ENCODE measurements at places on chromosomes 11 and 22. TPM values are rescaled to one million over a fixed set of nuclear protein-coding genes. Genes with fewer than 3 reads are reported as not detected.

GRCh38 chr22:41947424-41948080 lies 600 bp upstream of the CENPM start:
- H3K27ac ChIP-seq = no peak overlapping the region
- peak overlapping the region; percentile 73 for H3K4me3 ChIP-seq
- no peak for DNase-seq
- no peaks in the 10 kb centered on the region for H3K27me3 ChIP-seq
- H3K36me3 ChIP-seq = no peaks in the 10 kb centered on the region
- no peaks in the 10 kb centered on the region for H3K4me1 ChIP-seq

DNA sequence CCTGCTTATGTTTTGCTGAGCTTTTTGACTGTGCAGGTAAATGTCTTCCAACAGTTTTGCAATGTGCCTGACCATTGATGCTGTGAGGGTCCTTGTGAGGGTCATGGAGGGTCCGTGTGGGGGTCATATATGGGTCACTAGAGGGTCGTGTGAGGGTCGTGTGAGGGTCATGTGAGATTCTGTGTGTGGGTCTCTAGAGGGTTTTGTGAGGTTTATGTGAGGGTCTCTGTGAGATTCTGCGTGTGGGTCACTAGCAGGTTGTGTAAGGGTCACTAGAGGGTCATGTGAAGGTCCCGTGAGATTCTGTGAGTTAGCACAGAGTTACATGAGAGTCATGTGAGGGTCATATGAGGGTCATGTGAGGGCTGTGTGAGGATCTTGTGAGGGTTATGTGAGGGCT lies 263.9 kb upstream of the B3GAT1 start:
- DNase-seq = no peak
- no peaks in the 10 kb centered on the region for H3K27me3 ChIP-seq
- no peaks in the 10 kb centered on the region for H3K4me1 ChIP-seq
- no peak overlapping the region for H3K27ac ChIP-seq

The APOC3 gene
- total RNA-seq = not detected

GRCh38 chr22:46229701-46230100 lies 20.4 kb downstream of the CDPF1 start:
- H3K27ac ChIP-seq = no peak overlapping the region
- H3K4me1 ChIP-seq = no peaks in the 10 kb centered on the region
- no peak overlapping the region for H3K4me3 ChIP-seq
- H3K36me3 ChIP-seq = peaks cover 25% of the 10 kb centered on the region
- no peak for DNase-seq

DNA sequence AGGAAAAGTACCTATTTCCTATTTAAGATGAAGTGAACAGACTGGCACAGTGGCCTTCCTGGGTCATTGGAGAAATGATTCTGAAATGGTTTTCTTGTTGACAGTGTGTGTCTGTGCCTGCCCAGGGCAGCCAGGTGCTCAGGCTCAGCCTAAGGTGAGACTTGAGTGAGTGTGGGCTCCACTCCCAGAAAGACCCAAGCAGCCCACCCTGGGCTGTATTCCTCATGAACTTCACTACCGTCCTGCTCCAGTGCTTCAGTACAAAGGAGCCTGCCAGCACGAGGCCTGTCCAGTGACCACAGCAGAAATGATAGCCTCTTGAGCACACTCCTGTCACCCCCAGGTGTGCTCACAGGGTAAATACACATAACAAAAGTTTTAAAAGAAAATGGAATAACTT lies 49.5 kb downstream of the GAB4 start:
- H3K36me3 ChIP-seq = no peaks in the 10 kb centered on the region
- no peak for DNase-seq
- H3K4me1 ChIP-seq = no peaks in the 10 kb centered on the region
- no peak overlapping the region for H3K4me3 ChIP-seq

The MS4A6E gene
- total RNA-seq = 0.38 TPM

The OR51I2 gene
- not detected for total RNA-seq
